ENCODE measurements at places on chromosomes 4 and X. TPM values are rescaled to one million over a fixed set of nuclear protein-coding genes. Genes with fewer than 3 reads are reported as not detected.

Gene PCSK1N
- 177 TPM for total RNA-seq

DNA sequence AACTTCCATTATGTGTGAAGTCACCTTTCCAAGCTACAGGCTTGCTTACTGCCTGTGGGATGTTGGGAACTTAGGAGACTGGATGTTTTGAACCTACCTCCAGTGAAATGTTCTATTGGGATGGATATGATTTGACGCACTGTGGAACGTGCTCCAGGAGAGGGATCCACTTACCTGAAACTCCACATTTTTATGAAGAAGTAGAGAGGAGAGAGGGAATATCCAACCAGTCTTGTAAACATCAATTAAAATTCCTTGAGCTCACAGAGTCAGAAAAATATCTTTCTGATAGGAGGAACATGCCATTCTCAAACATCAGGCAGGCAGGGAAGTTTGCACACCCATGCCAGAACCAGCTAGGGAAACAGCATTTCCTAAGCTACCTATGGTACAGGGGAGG is 91.1 kb upstream of the MAOA start:
- no peaks in the 10 kb centered on the region for H3K27me3 ChIP-seq
- H3K4me3 ChIP-seq = no peak overlapping the region
- no peaks in the 10 kb centered on the region for H3K36me3 ChIP-seq
- no peak overlapping the region for H3K27ac ChIP-seq
- DNase-seq = peak; percentile 37

GRCh38 chrX:30373479-30373878 is 64.3 kb upstream of the NR0B1 start:
- H3K27me3 ChIP-seq = peaks cover 79% of the 10 kb centered on the region
- H3K4me3 ChIP-seq = no peak overlapping the region
- no peaks in the 10 kb centered on the region for H3K4me1 ChIP-seq
- no peak overlapping the region for H3K27ac ChIP-seq

DNA sequence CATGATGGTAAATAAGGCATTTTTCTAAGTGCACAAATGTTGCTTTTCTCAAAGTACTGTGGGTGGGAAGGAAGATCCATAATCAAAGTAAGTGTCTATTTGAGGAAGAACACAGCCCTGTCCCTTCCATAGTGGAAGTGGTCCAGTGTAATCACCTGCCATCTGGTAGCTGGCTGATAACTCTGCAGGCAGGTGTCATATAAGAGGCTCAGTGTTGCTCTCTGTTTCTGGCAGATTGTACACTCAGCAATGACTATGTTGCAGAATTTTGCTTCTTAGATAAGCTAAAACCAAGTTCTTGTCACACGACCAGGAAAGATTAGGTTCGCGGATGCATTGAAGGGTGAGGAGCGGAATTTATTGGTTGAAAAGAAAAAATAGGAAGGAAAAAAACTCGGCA is 20.9 kb downstream of the SAGE1 start:
- H3K4me1 ChIP-seq = no peaks in the 10 kb centered on the region
- no peak for DNase-seq
- peaks cover 83% of the 10 kb centered on the region for H3K27me3 ChIP-seq
- no peaks in the 10 kb centered on the region for H3K36me3 ChIP-seq
- no peak overlapping the region for H3K4me3 ChIP-seq

GRCh38 chr4:44538534-44538933 is 89.9 kb upstream of the KCTD8 start:
- H3K36me3 ChIP-seq = no peaks in the 10 kb centered on the region
- no peak overlapping the region for H3K27ac ChIP-seq
- H3K4me3 ChIP-seq = no peak overlapping the region
- no peaks in the 10 kb centered on the region for H3K4me1 ChIP-seq

DNA sequence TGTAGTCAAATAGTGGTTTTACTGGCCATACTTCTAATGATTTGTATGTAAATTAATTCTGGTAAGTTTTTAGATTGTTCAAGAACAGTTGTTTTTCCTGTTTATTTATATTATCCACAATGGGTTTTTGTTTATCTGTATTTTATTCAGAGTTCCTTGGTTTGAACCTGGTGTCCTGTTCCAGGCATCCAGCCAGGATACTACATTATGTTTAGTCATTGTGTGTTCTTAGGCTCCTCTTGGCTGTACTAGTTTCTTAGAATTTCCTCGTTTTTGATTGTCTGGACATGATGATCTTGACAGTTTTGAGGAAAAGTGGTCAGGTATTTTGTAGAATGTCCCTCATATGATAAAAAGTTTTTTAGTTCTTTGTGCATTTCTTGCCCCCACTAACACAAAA is 7.8 kb downstream of the TIGD2 start:
- DNase-seq = peak; percentile 51
- no peaks in the 10 kb centered on the region for H3K36me3 ChIP-seq
- no peak overlapping the region for H3K4me3 ChIP-seq
- H3K4me1 ChIP-seq = peaks cover 23% of the 10 kb centered on the region
- H3K27me3 ChIP-seq = no peaks in the 10 kb centered on the region

DNA sequence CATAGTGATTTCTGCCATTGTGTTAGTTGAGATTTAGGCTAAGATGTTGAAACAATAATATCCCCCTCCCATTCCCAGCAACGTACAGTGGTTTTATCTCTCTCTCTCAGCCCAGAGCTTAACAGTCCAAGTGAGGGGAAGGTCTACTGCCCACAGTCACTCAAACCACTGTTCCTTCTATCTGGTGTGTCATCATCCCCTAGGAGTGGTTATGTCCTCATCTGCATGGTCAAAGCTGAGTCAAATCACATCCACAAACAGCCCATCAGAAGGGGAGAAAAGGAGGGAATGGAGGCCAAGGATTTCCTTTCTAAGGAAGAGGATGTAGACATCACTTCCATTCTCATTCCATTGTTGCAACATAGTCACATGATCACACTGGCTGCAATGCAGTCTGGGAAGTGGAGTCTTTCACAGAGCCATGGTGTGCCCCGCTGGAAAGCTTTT is 42.8 kb upstream of the CHRNA9 start:
- no peaks in the 10 kb centered on the region for H3K36me3 ChIP-seq
- H3K4me1 ChIP-seq = peaks cover 17% of the 10 kb centered on the region
- DNase-seq = peak; percentile 30
- H3K4me3 ChIP-seq = no peak overlapping the region
- H3K27ac ChIP-seq = peak overlapping the region; percentile 32
- H3K27me3 ChIP-seq = no peaks in the 10 kb centered on the region

Data from PC-3 (cell line).